ENCODE measurements at places on chromosomes 13 and 19. TPM values are rescaled to one million over a fixed set of nuclear protein-coding genes. Genes with fewer than 3 reads are reported as not detected.

PABPC3 gene
- polyA plus RNA-seq = 0.39 TPM

DNASE2 gene
- polyA plus RNA-seq = 10.9 TPM

GRCh38 chr19:55549500-55550320, 4.4 kb upstream of the SBK3 start:
- no peak for DNase-seq

- no peak for DNase-seq
These were observed 15.5 kb upstream of the RASA3 start for GRCh38 chr13:114147803-114148520.

DNA sequence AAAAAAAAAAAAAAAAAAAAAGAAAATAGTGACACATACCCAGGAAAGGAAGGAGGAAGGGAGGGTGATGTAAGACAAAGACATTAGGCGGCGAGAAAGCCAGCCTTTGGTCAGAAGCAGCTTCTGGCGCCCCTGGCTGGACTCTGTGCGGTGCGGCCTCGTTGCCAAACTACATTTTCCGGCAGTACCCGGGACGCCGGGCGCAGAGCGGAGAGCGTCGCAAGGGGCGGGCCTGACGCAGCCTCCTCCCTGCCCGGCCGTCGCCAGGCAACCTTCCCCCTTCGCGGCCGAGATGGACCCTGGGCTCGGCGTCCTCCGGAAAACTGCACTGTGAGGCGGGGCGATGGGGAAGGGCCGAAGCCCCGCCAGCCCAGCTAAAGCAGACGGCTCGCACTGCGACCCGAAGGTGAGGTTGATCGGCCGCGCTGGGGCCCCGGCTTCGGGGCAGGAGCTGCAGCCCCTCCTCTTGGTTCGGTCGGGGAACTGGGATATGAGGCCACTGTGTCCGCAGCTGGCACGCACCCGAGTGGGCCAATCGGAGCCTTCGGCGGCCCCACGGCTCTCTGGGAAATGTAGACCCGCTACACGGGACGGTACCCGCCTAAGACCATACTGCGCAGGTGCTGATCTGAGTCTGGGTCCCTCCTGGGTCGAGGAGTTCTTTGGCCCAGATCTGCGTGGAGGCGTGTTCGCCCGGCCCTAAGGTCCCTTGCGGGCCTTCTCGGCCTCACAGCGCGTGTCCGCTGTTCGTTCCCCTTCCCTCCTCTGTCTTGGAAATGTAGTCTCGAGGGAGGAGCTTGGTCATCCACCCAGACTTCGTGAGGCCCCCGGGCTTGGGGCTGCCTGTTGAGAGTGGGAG, 2.3 kb upstream of the MZF1 start:
- DNase-seq = peak; percentile 96

TNNT1 gene
- 516 TPM for polyA plus RNA-seq
